Stimulated activated CD8-positive, alpha-beta memory T cell treated with anti-CD3 and anti-CD28 coated beads, Interleukin-7, amount 100 ng/mL, for 1 hour (primary cell): ENCODE measurements at places on chromosomes 3 and 15.

- no peak for DNase-seq
These were observed 151.1 kb downstream of the SAMMSON start for GRCh38 chr3:70150599-70150998.

- no peak for DNase-seq
These were observed 317.7 kb upstream of the TLE3 start for GRCh38 chr15:70415398-70415797.

- DNase-seq, result no peak
These were observed 88.1 kb downstream of the MECOM start for GRCh38 chr3:169575381-169575780.

DNA sequence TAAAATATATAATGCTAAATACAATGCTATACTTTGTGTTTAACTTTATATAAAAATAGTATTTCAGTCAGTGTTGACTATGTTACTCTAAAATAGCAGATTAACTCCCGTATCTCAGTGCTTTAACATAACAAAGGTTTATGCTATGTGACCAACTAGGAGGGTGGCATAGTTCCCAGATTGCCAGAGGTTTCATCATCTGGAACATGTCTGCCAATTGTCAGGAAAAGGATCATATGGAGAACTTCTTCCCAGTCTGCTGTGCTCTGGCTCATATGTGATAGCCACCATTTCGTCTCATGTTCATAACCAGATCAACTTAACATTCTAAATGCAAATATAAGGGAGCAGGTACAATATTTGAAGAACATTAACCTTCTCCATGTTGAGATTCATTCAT is 720.2 kb downstream of the MCTP2 start:
- no peak for DNase-seq

- no peak for DNase-seq
These were observed 9.1 kb downstream of the CLCN2 start for GRCh38 chr3:184352149-184352785.

- DNase-seq, result no peak
These were observed 154.5 kb upstream of the NSMCE3 start for GRCh38 chr15:29424118-29424517.

GRCh38 chr15:85010386-85011159 is 28.9 kb downstream of the PDE8A start:
- no peak for DNase-seq

GRCh38 chr15:62940755-62941361 is 101.7 kb upstream of the TPM1 start:
- DNase-seq, result no peak

- DNase-seq, result no peak
These were observed 74.8 kb downstream of the DNASE1L3 start for GRCh38 chr3:58135712-58136543.

DNA sequence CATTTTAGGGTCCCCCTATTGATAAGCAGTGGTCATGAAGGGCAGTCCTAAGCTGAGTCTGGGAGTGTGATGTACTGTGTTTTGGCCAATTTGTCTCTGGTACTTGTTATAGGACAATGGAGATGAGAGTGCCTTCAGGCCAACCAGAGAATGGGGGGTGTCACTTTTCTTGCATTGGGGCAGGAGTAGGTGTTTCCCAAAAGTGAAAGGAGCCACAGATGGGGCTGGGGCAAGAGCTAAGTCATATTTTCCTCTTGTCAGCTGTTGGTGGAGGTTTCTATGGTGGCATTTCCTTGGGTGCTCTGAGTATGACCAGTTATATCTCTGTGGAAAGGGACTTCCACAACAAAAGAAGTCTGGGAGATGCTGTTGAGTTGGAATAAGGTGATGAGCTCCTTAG is 24.7 kb upstream of the BSN start:
- no peak for DNase-seq

DNA sequence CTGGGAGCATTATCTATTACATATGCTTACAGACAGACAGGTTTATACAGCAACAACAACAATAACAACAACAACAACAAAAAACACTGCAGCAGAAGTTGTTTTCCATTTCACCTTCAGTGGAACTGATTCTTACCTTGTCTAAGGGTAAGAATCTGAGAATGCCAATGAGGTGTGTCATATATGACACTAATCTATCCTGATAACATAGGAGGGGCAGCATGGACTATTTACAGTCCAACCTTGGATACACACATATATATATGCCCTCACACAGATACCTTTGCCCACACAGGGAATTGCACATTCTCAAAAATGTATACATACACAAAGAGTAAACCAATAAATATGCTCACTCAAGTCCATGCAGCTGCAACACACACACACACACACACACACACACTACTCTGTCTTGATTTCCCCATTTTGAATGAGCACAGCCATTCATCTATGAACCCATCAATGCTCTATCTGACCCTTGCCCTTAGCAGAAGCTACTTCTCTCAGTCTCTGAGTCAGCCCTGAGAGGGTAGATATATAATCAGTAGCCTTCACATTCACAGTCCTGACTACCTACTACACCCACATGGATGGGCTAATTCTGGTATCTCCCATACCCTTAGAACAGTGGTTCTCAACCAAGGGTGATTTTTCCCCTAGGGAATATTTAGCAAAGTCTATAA is 9.7 kb upstream of the TRANK1 start:
- no peak for DNase-seq

GRCh38 chr15:31069360-31070000 is 32.0 kb downstream of the TRPM1 start:
- no peak for DNase-seq

- DNase-seq, result no peak
These were observed 12.8 kb downstream of the TBC1D21 start for GRCh38 chr15:73885954-73886700.

DNA sequence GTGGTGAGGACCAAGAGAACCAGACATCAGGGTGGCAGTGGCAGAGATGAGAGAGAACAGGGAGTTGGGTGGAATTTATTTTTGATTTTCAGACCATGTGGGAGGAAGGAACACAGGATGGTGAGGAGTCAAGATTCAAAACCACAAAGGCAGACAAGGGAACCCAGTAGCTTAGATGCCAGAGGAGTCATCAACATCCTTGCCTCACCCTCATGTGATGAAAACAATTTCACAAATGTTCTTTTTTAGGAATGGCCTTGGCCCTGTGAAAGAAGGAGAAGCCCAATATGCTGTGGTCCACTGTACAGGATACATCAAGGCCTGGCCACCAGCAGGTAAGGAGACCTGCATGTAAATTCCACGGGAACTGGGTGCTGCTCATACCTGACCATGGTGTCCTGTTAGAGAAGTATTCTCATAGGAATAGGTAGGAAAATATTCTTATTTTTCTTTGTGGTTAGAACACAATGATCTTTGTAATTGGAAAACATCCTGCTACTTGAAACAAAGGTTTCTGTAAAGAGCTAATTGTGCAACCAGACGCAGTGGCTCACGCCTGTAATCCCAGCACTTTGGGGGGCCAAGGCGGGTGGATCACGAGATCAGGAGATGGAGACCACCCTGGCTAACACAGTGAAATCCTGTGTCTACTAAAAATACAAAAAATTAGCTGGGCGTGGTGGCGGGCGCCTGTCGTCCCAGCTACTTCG is 110.0 kb downstream of the ARNT2 start:
- no peak for DNase-seq

DNA sequence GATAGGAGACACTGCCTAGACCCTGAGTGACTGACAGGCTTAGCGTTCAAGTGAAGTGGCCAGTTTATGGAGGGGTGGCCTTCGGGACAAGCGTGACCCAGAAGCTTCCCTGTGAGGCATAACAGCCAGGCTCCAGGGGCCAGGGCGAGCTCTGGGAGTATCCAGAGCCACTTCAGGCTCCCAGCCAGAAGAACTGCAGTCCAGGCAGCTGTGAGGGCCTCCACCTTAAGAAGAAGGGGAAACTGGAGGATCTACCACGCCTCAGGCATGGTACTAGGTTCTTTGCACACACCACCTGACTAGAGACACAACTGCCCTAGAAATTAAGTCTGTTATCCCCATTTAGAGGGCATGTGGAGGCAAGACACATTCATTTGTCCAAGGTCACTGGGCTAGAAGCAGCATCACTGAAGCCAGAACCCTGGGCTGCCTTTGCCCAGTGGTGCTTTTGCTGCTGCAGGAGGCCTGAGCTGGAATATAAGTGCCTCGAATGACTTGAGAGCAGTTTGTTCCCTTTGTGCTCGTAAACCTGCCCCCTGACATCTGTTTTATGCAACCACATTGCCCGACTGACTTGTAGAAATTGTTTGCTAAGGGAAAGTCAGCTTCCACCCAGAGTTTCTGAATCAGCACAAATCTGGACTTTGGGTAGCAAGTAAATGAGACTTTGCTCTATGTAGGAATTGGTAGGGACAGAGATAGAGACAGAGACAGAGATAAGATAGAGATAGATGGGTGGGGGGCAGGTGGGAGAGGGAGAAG is 23.3 kb downstream of the RASGRF1 start:
- no peak for DNase-seq

GRCh38 chr3:64627471-64628321 is 60.1 kb downstream of the ADAMTS9 start:
- DNase-seq, result no peak

DNA sequence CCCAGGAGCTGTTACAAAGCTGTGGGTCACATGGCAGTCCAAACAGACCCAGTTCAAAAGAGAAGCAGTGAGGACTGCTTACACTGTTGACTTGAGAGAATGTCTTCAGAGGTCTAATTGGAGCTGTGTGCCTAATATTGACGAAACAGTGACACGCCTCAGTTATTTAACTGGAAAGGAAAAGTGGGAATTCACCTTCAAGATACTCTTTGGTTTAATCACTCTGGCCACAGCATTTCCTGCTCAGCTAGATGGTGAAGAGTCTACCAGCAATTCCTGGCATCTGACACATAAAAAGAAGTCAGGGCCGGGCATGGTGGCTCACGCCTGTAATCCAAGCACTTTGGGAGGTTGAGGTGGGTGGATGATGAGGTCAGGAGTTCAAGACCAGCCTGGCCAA is 326.4 kb downstream of the SV2B start:
- DNase-seq, result no peak

DNA sequence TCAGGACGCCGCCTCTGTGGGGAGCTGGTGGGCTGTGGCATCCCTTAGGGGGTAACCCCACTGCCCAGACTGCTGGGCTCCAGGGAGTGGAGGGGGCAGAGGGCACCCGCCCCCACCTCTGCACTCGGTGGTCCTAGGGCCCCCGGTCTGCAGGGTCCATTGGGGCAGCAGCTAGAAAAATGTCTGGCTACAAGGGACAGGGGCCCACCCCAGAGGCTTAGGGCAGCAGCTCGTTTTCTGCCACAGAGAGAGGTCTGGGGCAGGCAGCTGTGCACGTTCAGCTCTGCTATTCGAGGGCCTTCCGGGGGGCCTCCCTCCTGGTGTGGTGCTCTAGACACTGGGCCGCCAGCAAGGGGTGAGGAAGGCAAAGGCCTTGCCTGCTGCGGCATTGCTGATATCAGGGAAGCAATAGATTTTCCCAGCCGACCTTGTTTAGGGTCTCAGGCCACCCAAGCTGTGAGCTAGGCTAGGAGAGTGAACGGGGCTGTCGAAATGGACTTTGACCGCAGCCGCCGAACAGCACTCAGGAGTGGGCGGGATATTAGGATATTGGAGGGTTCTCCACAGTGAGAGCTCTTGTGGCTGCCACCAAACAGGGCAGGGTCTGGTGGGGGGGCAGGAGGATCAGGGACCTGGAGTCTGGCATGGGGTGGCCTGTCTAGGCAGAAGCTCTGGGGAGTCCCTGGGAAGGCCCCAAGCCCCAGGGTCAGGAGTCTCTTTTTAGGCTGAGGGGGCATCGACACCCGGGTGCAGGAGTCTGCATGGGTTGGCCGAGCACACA is 61.4 kb upstream of the KLF13 start:
- no peak for DNase-seq

GRCh38 chr3:195394700-195395099 is 48.1 kb downstream of the ACAP2 start:
- no peak for DNase-seq

GRCh38 chr3:52887166-52887565 is 10.2 kb downstream of the STIMATE start:
- DNase-seq, result no peak

DNA sequence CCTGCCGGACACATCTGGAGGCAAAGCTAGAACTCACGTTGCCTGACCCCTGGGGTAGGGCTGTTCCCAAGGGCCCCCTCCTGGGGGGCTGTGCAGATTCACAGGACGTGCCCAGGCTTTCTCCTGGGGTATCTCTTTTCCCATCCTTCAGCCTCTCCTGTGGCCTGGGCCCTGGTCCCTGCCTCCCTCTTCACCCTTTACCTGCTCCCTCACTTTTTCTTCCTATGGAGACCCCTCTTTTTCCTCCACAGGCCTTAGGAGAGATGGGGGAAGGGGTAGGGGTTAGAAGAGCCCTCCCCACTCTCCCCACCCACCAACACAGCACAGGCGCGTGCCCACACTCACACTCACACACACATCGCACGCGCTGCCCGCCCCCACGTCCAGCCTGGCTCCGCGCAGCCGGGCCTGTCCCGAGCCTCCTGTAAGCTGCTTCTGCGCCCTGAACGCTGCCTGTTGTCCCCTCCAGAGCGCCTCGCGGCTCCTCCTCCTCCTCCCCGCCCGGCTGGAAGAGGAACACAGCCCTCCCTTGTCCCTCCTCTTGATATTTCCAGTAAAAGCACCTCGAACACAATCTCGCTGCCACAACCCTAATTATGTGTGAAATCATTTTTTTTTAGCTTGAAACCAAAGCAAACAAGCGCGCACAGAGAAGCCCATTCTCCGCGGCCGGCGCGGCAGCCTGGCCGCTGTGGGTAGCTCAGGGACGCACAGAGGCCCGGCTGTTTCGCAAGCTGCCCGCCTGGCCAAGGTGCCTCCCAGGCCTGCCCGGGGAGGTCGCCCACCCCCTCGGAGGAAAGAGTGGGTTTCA is 33.9 kb upstream of the ACAN start:
- no peak for DNase-seq

- DNase-seq, result no peak
These were observed 3.2 kb downstream of the ADCY5 start for GRCh38 chr3:123445702-123446101.

- DNase-seq, result no peak
These were observed 206.3 kb upstream of the TP63 start for GRCh38 chr3:189424922-189425321.

DNA sequence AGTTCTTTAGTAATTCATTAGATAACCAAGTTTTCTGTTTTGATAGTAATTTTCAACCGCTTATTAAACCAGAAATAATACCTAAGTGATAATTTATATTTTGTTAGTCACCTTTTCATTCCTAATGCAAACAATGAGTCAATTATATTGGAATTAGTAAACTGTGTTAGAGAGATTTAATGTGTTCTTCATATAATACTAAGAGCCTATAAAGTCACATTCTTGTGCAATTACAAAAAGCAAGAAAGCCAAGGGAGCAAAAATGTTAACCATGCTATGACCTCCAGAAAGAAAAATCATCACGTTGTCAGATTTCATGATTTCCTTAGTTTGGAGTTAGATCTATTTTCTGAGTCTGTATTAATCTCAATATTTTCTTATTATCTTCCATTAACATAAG is 108.8 kb upstream of the SAMMSON start:
- no peak for DNase-seq

GRCh38 chr3:155326244-155326643 is 32.8 kb upstream of the STRIT1 start:
- DNase-seq, result no peak

- DNase-seq, result no peak
These were observed 29.5 kb upstream of the LSAMP start for GRCh38 chr3:116474801-116475200.

GRCh38 chr3:130258532-130258952 is 86.9 kb upstream of the COL6A5 start:
- no peak for DNase-seq

GRCh38 chr3:197881270-197881969 is 68.6 kb upstream of the RPL35A start:
- no peak for DNase-seq

- no peak for DNase-seq
These were observed 18.1 kb downstream of the MAP6D1 start for GRCh38 chr3:183807209-183807728.

- DNase-seq, result peak; percentile 66
These were observed 2.0 kb downstream of the FAM43A start for GRCh38 chr3:194687638-194688199.
